ENCODE measurements at places on chromosomes 5 and 9.

DNA sequence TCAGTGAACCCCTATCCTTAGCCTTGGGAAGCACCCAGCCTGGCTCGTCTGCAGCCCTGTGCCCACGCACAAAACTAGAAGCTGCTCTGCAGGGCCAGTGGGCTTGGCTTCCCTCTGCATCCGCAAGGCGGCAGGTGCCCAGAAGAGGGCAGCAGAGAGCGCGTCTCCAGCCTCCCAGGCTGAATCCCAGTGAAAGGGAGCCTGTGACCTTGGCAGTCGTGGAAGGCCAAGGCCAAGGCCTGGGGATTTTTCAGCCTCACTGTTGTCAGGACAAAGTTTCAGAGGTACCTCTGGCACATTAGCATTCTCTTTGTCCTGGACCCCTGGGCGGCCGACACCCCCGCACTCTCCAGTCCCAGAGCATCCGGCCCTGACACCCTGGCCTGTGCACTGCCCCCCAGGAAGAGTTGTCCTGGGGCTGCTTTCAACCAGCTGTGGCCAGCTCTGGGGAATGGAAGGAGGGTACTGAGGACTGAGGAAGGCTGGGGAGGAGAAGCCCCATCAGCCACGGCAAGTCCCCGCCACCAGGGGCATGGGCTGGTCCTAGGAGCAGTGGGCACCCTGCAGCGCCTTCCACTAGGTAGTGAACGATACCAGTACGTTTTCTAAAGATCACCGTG, 63.6 kb upstream of the IL17B start:
- peak; percentile 77 for DNase-seq

- no peak for DNase-seq
These were observed 205.9 kb upstream of the EDIL3 start for GRCh38 chr5:84590629-84591028.

GRCh38 chr5:171498166-171498565, 78.7 kb downstream of the FGF18 start:
- no peak for DNase-seq

DNA sequence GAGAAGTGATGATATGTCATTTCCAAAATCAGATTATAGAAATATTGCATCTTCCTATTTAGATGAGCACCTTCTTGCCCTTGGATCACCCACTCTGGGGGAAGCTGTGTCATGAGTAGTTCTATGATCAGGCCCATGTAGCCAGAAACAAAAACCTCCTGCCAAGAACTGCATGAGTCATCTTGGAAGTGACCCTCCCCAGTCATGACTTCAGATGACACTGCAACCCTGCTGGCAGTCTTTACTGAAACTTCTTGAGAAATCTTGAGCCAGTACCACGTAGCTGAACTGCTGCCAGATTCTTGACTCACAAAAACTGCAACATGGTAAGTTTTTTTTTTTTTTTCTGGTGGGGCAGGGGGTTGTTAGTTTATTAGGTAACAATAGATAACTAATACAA, 439.6 kb upstream of the PTGER4 start:
- DNase-seq = peak; percentile 37

DNA sequence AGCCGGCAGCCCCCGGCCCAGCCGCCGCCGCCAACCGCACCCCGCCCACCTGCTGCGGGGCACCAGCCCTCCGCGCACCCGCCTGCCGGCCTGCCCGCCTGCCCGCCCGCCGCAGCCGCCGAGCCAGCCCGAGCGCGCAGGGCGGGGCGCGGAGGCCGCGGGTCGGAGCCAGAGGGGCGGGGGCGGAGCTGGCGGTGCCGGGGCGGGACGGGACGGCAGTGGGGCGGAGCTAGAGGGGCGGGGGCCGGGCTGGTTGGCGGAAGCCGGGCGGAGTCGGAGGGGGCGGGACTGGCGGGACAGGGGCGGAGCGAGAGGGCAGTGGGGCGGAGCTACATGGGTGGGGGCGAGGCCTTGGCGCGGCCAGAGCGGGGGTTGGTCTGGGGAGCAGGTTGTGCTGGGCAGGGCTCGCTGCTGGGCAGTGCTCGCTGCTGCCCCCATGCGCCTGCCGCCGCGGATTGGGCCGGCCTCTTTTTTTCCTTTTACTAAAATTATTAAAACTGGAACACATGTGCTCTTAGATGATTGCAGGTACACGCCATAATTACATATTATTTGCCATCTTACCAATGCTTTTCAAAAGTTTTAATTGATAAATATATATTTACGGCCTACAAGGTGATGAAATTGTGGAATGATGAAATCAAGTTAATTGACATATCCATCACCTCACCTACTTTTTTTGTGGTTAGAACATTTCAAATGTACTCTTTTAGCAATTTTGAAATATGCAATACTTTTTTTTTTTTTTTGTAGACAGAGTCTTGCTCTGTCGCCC, at the start of gene SH3GLB2:
TSS of gene SH3GLB2 (minus strand) at position 140 of the 775 bp plus-strand sequence. CDS start 177 bp downstream, outside the sequence.
- DNase-seq = peak; percentile 91

GRCh38 chr9:115746496-115746895, 407.1 kb upstream of the PAPPA start:
- no peak for DNase-seq

DNA sequence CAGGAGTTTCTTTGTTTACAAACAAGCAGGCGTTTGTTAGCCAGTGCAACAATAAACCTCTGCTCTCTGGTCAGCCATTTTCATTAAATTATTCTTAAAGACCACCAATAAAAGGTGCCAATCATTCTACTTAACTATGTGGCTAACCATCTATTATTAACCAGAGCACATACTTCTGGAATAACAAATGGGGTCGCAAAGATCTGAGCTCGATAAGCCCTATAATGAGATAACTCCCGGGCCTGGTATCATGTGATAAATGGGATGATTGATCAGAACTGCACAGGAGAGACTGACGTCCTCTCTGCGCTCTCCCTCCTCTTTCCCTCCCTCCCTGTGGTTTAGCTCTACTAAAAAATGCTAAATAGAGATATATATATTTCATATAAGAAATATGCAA, 488.2 kb downstream of the NTRK2 start:
- no peak for DNase-seq

- DNase-seq = no peak
These were observed 123.6 kb upstream of the PITX1 start for GRCh38 chr5:135157421-135158313.

DNA sequence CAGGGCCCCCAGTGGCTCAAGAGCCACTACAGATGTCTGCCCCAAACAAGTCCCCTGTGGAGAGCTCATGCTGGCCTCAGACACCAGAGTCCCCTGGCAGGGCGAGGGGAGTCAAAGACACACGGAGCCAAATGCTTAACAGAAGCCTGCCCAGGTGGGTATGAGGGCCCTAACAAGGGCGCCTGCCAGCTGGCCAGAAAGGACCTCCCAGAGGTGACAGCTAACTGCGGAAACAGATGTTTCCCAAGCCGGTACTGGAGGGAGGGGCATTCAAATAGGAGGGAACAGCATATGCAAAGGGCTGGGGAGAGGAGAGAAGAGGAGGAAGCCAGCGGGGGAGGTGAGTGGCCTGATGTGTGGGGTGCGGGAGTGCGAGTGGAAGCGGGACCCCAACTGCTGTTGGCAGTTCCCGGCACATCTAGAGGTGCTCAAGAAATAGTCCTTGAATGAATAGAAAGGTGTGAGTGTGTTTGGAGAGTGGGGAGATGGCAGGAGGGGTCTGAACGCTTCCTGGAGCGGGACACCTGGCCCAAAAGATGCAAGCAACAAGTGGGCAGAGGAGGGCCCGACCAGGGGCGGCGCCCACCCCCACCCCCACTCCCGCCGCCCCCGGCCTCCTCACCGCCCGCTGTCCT, 824 bp downstream of the MXD3 start:
- no peak for DNase-seq

GRCh38 chr9:95920017-95920416, 44.5 kb downstream of the ERCC6L2 start:
- DNase-seq = no peak

DNA sequence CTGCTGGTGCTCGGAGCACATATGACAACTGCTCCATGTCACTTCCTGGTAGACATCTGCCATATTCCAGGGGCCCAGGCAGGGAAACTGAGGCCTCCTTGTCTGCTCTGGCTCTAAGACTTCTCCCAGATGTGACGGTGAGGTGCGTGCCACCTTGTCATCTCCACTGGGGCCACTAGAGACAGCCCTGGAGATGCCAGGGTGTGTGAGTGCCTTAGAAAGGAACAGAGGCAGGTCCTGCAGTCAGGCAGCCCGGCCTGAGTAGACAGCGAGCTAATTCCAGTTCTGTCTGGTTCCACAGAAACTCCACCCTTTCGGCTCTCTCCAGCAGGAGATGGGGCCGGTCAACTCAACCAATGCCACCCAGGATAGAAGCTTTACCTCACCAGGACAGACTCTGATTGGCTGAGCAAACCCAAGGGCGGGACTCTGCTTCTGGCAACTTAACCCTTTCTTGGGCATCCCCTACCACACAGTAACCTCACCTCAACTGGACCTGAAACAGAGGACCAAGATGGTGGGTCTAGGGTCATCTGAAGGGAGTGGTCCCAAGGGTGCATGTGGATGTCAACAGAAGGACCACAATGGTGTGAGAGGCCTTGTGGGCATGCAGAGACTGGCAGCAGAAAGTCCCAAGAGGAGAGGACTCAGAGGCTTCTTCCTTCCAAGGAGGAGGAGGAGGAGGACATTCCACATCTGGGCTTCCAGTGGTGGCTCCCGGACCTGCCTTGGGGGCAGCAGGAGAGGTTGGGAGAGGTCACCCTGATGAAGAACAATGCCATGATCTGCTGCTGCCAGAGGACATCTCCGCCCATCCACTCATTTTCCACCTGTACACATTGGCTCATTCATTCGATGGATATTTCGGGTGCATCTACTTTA, 77.7 kb downstream of the RGS3 start:
- DNase-seq = no peak

GRCh38 chr5:113526421-113526820, 12.9 kb downstream of the YTHDC2 start:
- DNase-seq = no peak

DNA sequence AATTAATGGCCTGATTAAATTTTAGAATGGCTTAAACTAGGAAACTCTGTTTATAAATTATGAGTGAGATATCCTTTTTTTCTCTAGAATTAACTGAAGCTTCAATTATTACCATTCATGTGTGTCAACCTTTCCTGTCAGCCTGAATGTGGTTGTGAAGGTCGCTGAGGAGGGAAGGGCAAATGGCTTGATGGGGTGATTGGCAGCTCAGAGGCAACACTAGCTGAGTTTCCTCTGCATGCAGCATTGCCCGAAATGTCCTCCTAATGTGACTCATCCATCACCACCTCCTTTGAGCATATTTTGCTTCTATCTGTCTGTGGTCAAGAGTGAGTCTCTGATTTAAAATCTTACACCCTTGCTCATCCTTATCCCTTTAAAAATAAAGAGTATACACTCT, 281.9 kb downstream of the TENT4A start:
- DNase-seq = no peak

DNA sequence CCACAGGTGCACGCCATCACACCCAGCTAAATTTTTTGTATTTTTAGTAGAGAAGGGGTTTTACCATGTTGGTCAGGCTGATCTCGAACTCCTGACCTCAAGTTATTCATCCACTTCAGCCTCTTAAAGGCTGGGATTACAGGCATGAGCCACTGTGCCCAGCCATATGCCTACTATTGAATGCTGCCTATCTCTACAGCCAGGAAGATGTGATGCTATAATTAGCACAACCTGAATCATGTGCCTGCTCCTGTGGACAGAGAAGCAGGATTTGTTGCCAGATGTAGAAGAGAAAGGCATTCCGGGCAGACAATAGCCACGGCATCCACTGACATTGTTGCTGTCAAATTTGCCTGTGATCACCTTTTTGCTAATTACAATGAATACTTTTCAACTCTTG, 24.4 kb upstream of the MLLT3 start:
- DNase-seq = no peak

- DNase-seq = peak; percentile 61
These were observed 46.6 kb upstream of the IPPK start for GRCh38 chr9:92716557-92716956.

DNA sequence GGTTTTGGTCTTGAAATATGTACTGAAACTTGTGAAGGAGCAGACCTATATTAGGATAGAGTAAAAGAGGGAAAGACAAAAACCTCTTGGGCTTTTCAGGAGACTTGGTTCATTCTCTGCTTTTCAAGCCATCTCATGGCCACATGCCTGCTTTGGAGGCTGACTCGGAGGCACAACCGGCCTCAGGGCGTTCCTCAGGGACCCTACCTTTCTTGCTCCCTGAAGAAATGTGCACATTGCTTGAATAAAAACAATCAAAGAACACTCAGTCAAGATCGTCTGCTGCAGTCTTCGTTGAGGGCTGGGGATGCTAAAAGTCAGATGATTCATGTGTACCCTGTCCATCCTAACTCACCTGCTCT, 994 bp downstream of the IRGM start:
- no peak for DNase-seq

GRCh38 chr5:133962801-133963476, 5.5 kb downstream of the C5orf15 start:
- DNase-seq = no peak

GRCh38 chr5:163565931-163566608, 60.7 kb downstream of the MAT2B start:
- no peak for DNase-seq

GRCh38 chr5:40486437-40487275, 193.1 kb upstream of the PTGER4 start:
- peak; percentile 38 for DNase-seq

- no peak for DNase-seq
These were observed 110.9 kb downstream of the SLC24A2 start for GRCh38 chr9:19677924-19678323.

DNA sequence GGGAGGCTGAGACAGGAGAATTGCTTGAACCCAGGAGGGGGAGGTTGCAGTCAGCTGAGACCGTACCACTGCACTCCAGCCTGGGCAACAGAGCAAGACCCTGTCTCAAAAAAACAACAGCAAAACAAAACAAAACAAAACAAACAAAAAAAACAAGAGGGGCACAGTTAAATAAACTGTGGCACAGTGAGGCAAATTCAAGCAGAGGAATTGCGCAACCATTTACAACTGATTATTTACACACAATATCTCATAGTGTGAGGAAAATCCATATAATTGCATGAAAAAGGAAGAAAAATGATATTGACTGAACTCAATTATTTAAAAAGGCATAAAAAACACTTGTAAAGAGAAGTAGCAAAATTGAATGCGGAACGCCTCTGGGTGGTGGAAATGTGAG, 161.5 kb downstream of the CRB2 start:
- DNase-seq = no peak

DNA sequence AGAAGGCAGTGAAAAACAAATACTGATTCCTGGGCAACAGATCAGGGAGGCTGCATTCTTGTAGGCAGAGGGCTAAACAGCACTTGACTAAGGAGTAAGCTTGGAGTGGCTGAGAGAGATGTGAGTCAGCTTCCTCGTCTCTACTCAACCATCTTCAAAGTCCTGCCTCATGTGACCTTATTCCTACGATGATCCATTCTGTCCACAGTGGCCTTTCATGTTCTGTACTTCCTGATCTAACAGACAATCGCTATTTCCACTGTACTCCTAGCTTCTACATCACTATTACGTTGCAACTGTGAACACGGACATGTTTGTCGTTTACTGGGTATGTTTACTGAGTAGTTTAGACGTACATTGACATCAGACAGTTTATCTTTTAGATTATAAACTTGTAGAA, 365.4 kb downstream of the ARL15 start:
- no peak for DNase-seq

- DNase-seq = no peak
These were observed 164.2 kb upstream of the TARS1 start for GRCh38 chr5:33276628-33276950.

- DNase-seq = no peak
These were observed 7.0 kb upstream of the GADD45G start for GRCh38 chr9:89597711-89598362.
